HEK293T (cell line): ENCODE measurements at places on chromosomes 4 and X.

GRCh38 chrX:24498181-24498580, 33.1 kb downstream of the PDK3 start:
- peak; percentile 43 for DNase-seq

DNA sequence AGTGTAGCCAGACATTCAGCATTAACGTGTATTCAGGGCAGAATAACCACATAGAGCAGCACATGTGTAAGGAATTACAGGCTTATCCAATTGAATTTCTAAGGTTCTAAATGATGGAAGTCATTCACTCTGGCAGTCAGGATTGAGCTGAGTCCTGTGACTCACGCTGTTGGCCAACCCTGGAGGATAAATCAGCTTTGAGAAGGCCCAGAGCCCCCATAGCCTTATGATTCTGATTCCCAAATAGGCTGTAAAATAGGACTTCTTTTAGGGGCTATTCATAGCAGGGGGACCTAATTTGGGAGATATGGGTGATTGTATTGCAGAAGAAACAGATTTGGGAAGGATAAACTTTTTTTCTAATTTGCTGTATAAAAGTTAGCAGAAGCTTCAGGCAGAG, 8.1 kb upstream of the HPF1 start:
- no peak for DNase-seq

GRCh38 chrX:42809569-42809968, 31.6 kb upstream of the PPP1R2C start:
- no peak for DNase-seq

GRCh38 chr4:163554870-163555465, 60.5 kb downstream of the TMA16 start:
- no peak for DNase-seq

GRCh38 chr4:66704243-66704642, 841.1 kb downstream of the CENPC start:
- DNase-seq, result no peak

- no peak for DNase-seq
These were observed 94.3 kb downstream of the ANAPC10 start for GRCh38 chr4:145003675-145004074.

DNA sequence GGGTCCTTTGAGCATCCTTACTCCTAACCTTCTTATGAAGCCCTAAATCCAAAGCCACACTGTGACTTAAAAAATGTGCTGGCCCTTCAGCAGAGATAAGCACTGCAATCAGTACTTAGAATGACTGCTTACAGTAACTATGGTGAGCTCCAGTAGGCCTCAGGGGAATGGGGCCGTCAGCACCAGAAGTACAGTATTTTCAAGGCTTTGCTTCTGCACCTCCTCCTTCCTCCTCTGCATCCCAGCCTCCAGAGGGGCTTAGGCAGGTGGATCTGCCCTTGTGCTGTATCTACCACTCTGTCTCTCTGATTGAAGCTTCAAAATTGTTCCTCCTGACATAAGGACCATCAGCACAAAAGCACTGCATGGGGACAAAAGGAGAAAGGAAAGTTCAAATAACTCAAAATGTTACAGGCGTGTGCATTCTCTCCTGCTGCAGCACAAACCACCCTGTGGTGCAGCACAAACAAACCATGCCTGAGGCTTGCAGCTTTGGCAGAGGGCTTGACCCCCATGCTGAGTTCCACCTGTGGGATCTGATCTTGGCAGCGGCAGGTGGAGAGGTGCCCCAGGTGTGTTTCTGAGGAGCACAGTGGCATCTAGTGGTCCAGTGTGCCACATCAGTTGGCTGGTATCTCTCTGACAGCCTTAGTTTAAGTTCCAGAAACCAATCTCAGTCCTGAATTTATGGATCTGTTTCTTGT, 164.7 kb downstream of the SOWAHB start:
- DNase-seq, result no peak

DNA sequence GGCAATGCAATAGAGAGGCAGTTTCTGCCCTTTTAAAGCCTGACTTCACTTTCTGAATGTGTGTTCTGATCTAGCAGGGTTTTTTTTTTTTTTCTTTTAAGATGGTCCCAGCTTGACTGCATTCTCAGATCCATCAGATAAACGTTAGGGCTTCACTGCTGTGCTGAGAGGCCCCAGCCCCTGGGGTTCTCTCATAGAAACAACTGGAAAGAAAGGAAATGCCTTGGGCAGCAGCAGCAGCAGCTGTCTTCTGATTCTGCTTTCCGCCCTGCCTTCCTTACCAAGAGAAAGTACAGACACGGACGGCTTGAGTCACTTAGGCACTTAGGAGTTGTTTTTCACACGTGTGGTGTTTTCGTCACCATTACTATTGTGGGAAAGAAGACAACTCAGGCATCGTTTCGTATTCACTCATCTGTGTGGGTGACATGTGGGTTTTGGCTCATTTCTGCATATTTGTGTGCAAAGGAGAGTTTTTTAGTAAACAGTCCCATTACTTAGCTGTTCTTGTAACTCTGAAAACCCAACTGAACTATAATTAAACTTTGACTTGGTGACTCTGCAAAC, 172.0 kb downstream of the PTTG2 start:
- no peak for DNase-seq

- DNase-seq, result no peak
These were observed 42.5 kb downstream of the UNC5C start for GRCh38 chr4:95506264-95506663.

GRCh38 chrX:132214518-132214917, 4.7 kb downstream of the RAP2C start:
- no peak for DNase-seq

- DNase-seq, result peak; percentile 46
These were observed 12.7 kb upstream of the PAQR3 start for GRCh38 chr4:78951862-78952472.

DNA sequence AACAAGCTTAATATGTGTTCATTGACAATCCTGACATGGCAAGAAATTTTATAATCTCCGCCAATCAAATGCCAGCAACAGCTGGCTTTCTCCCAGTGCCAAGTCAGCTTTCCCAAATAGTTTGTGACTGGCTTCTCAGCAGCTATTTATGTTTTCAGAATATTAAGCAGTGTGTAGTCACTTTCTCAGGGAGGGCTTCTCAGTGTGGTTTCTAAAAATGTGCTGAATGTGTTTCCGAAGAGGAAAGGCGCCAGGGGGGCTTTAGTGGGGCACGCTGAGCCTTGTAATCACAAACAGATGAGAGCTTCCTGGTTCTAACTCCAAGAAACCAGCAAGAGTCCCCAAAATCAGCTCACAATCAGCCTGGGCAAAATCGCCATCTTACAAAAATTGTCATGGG, 258.7 kb upstream of the CPEB2 start:
- no peak for DNase-seq

DNA sequence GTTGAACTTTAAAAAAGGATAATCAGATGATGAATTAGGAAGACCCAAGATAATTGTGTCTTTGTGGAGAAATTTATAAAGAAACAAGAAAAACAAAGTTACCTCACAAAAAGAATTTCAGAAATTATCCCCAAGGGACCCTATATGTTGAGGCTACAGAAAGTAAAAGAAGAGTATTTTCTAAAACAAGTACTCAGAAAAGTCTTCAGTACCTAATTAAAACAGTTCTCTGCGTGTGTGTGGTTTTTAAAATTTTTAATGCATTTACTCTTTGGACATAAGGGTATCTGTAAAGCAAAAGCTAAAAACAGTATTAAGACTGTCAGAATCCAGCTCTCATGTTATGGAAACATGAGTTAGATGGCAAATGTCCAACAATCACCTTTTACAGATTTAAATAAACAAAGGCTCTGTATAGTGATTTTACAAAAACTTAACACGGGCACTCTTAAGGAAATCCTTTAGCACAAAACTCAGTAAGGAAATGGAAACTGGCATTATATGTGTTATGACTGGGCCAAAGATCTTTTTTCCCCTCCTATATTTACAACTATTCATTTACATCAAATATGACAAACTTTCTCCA, 187.5 kb downstream of the NSUN7 start:
- no peak for DNase-seq

DNA sequence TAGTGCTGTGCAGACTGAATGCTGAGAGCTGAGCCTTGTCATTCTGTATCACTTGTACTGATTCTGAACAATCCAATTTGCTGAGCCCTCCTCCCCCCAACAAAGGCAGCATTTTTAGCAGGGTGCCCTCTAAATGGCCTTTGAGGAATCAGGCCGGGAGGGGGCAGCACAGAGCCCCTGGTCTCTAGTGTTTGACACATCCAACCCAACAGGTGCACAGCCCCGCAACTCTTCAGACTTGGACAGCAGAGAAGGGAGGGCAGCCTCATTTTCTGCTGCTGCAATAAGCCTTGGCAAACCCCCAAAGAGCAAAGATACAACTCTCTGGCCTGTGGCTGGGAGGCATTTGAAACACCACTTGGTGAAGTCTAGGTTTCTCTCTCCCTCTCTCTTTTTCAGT, 3.4 kb downstream of the ATP1B4 start:
- DNase-seq, result peak; percentile 74

DNA sequence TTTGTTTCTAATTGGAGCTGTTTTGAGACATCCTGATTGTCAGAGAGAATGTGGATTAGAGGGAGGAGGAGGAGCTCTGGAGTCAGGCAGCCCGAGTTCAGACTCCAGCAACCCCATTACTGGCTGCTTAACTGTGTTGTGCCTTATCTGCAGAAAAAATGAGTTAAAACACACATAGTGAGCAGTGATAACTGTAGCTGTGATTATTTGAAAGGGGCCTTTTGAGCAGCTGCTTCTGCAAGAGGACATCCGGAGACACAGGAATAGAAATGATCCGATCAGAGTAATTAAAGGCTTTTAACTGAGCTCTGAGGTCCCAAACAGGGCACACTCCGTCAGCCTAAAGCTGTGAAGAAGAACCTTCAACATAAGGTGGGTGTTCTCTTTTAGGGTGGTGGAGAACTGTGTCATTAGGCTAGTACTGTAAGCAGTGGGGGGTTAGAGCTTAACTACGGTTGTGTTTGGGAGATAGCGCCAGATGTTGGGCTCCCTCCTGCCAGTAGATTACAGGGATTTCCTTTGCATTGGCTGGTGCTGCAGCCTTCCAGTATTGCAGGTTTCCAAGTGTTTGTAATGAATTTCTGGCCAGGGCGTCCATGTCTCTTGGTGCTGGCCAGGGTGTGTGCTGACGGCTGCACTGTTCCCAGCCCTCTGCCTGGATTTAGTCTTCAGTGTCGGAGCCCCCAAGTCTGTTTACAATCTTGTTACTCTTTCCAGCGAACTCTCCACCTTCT, 24.3 kb downstream of the ADD1 start:
- no peak for DNase-seq

GRCh38 chrX:115419069-115419468, 129.6 kb downstream of the LUZP4 start:
- DNase-seq, result no peak

- no peak for DNase-seq
These were observed 13.2 kb downstream of the SHISA3 start for GRCh38 chr4:42410446-42410845.

- no peak for DNase-seq
These were observed 86.5 kb upstream of the CBLL2 start for GRCh38 chrX:22186165-22186564.

DNA sequence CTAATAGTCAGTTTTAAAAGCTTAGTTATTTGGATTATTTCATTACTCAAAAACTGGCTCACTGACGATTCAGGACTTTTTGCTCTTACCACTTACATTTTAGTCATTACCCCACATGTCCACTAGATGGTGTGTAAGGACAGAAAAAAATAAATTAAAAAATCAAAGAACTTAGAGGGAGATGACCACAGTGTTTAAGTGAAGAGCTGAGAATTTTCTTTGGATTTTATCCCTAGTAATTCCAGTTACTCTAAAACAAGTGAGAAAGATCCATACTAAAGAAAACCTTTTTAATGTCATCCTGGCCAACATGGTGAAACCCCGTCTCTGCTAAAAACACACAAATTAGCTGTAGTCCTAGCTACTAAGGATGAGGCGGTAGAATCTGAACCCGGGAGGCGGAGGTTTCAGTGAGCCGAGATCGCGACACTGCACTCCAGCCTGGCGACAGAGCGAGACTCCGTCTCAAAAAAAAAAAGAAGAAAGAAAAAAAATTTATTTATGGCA, 26.4 kb upstream of the TMPRSS11B start:
- peak; percentile 43 for DNase-seq

DNA sequence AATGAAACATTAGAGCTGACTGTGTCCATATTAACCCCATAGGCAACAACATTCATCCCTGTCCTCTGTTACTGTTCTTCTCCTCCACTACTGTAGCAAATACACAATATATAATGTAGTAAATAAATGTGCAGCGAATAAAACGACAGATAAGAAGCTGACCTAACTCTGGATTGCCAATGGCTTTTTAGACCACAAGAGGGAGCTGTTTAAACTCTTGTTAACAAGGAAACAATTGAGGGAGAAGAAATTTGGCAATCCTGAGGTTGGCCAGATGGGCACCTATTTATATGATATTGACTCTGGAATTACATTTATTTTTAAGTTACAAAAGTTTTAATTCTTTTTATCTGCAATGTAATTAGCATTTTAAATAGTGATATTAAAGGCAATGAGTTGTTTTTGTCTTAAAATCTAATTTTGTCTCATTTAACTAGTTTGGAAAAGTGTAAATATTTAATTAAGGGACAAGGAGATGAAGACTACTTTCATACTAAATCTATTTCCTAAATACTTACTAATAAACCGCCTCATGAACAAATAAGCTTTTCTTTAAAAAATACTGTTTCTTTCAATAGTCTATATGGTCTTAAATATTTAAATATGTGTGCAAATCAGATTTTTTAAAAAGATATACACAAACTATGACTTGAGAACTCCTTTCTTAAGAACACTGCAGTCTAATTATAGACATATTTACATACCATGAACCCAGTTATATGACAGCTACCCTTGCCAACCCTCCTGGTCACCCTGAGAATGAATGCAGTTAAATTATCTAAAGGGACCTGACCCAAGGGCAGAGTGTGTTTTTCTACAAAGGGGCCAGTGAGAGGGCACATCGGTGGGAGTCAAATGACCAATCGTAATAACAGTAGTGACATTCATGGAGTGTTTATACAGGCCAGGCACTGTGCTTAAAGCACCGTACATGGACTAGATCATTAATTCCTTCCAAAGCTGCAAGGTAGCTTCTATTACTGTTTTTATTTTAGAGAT, 52.9 kb upstream of the HPF1 start:
- DNase-seq, result peak; percentile 68

- DNase-seq, result no peak
These were observed 12.2 kb upstream of the NUP54 start for GRCh38 chr4:76160355-76160754.

DNA sequence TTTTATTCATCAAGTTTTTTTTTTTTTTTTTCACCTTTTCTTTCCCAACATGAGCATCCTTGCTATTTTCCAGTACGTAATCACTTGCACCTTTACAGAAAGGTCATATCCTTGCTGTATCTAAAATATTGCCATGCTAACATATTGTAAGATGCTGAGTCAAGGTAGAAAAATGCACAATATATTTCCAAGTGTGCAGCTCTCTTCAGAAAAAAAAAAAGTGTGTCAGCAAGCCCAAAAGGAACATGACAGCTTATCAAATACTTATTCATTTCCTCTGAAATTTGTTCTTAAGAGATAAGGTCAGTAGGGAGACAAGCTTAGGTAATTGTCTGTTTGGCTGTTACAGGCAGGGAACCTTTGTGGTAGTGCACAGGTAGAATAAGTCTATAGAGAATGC, 27.0 kb downstream of the SH2D1A start:
- no peak for DNase-seq

GRCh38 chr4:114087596-114088230, 108.3 kb upstream of the ARSJ start:
- DNase-seq, result no peak

GRCh38 chr4:20652226-20652885, 47.9 kb upstream of the PACRGL start:
- no peak for DNase-seq

- no peak for DNase-seq
These were observed 79.9 kb downstream of the AASDH start for GRCh38 chr4:56307423-56307822.

GRCh38 chr4:28973587-28974350, 1746.4 kb upstream of the PCDH7 start:
- no peak for DNase-seq
